CD4-positive, alpha-beta T cell treated with Interferon alpha-2 for 1 hour (primary cell): ENCODE measurements at places on chromosomes 6 and 20.

DNA sequence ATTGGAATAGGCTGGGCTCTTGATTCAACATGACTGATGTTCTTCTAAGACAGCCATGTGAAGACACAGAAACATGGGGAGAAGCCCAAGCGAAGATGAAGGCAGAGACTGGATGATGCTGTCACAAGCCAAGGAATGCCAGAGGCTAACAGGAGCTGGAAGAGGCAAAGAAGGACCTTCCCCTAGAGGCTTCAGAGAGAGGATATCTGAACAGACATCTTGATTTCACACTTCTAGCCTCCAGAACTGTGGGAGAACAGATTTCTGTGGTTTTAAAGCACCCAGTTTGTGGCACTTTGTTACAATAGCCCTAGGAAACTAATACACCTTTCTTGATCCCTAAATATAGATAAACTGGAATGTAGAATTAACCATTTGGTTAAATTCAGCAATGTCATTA lies 127.0 kb downstream of the EDN1 start:
- no peak for DNase-seq

DNA sequence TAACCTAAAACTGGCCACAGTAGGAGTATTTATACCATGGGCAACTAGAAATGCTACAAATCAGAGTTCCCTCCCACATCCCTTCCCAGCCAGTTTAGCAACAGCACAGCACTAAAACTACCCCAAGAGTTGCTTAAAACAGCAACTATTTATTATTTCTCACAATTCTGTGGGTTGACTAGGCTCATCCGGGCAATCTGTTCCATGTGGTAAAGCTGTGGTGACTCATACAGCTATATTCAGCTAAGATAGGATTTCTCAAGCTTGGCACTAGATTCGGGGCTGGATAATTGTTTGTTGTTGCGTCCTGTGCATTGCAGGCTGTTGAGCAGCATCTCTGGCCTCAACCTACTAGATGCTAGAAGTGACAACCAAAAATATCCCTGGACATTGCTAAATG lies 8.6 kb upstream of the HECA start:
- no peak for DNase-seq

DNA sequence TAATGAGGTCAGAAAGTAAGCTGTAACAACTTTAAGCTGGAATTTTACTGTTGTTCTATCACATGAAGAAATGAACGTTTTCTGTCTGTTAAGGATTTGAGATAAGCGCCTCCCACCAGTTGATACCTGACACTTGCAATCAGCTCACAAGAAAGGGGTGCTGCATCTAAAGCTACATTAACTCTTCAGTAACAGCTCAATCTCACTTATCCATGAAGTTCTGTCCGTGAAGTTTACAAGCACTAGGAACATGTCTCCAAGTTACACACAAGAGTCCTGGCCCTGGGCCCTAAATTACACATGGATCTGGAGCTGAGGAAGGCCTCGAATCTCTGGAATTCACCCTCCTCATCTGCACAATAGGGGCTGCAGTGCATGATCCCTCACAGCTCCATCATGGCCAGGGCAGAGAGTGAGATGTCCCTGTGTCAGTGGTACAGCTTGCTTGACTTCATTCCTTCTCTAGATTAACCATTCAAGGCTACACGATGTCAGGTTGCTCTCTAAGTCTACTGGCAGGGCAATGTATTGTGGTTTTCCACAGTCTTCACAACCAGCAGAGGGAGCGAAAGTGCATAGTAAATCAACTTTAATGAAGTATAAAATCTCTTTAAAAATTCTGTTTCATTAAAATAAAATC lies 182.4 kb upstream of the MCHR2 start:
- no peak for DNase-seq

DNA sequence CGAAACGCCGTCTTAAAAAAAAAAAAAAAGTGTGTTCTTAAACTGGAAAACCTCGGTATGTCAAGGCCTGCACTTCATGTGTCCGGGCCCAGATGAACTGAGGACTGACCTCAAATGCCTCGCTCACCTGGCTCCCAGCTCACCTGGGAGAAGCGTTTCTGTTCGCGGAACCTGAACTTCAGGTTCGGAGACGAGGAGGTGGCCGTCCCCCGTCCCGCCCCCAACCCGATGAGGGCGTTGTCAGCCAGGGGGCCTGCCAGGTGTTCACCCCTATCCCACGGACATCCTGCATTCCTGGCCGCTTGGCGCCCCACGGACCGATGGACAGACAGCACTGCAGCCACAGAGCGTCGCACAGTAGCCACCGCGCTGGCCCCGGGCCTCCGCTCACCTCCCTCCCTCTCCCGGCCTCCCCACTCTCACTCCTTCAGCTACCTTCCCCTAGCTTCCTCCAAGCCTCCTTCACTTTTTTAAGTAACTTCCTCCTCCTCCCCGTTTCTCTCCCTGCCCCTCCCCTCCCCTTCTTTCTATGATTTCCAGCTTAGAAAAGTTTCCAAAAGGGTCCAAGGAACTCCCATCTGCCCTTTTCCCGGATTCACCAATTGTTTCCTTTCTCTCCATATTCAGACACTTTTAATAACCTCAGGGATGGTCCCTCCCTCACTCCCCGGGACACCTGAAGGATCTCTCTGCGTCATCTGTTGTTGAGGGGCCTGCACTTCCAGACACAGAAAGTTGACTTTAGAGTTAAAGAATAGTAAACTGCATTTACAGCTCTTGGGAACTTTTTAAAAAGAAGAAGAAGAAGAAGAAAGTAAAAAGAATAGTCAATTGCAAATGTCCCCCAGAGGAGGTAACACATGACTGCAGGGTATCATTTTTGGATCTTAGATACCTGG lies 22.7 kb upstream of the MCM3 start:
- DNase-seq: no peak

DNA sequence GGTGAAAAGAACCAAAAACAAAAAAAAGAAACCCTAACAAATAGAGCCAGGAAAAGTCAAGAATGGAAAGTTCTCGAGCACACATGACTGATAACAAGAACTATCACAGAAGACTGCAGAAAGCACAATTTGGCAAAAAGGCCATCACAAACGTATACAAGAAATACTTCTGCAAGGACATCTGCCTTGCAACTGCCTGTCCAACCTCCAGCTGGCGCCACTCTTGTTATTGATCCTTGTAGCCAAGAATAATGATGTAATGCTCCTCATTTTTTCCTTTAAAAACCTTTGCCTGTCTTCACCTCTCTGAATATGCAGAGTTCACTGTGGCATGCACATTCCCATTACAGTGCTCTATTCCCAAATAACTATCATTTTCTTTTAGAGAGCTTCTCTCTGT lies 87.9 kb upstream of the BMP5 start:
- DNase-seq: no peak

- DNase-seq: no peak
Measured at GRCh38 chr6:151052021-151052646, 186.6 kb downstream of the MTHFD1L start.

GRCh38 chr6:141501616-141502015 lies 631.1 kb upstream of the GJE1 start:
- no peak for DNase-seq

DNA sequence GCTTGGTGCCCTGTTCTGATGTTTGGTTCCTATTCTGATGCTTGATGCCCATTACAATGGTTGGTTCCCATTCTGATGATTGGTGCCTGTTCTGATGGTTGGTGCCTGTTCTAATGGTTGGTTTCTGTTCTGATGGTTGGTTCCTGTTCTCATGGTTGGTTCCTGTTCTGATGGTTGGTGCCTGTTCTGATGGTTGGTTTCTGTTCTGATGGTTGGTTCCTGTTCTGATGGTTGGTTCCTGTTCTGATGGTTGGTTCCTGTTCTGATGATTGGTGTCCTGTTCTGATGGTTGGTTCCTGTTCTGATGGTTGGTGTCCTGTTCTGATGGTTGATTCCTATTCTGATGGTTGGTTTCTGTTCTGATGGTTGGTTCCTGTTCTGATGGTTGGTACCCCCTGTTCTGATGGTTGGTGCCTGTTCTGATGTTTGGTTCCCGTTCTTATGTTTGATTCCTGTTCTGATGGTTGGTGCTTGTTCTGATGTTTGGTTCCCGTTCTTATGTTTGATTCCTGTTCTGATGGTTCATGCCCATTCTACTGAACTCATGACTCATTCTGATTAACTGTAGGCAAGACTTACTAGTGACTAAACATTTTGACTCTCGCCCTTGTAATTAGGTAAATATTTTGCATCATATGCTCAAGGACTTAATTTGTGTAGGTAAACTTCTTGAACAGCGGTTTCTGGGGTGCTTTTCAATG lies 146.2 kb downstream of the DLL1 start:
- no peak for DNase-seq

- DNase-seq: no peak
Measured at GRCh38 chr6:68975064-68975463, 340.0 kb downstream of the ADGRB3 start.

DNA sequence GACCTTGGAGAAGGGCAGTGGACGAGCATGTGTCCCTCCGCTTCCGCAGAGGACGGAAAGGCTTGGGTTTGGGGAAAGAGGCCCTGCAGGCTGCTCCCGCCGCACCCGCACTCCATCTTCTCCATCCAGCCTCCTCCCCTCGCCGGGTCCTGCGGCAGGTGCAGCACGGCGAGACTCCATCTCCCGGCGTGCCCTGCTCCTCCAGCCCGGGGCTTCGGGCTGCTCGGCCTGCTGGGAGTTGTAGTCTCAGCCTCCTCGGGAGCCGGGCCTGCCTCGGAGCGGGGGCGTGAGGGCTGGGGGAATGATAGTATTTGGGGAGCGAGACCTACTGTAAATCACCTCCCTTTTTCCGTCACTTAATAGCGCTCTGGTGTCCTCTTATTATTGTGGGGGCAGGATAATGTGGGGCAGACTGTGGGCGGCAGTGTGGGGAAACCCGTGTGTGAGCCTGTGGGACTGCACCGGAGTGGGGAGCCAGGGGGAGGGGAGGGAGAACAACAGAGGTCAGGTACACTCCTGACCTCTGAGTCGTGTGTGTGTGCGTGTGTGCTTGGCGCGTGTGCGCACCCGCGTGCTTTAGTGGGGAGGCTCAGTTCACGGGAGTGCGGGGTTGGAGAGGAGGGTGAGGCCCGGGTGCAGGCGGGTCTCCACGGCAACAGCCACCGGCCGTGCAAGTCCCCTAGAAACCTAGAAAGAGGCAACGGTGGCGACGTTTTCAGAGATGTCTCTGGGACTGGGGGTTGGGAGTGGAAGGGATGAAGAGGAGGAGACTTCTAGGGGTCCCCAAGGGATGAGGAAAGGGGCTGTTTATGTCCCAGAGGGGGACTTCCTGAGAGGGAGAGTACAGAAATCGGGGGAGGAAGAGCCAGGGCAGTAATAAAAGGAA lies 4.1 kb downstream of the TTBK1 start:
- DNase-seq: peak; percentile 85

DNA sequence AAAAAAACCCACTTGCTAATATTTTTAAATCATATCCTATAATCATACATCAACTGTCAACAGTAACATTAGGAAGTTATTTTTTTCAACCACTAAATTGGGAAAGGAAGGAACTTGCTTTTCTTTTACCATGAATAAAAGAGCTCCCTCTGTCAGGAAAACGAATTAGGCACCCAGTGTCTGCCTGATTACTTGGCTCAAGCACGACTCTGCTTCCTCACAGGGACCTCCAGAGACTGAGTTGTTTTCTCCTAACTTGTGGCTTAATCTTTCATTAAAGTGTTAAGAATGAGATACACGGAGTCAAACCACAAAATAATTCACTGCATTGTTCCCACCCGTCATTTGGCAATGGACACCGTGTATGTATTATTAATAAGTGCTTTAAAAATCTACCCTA lies 1405.1 kb upstream of the EYS start:
- no peak for DNase-seq

- no peak for DNase-seq
Measured at GRCh38 chr6:36249536-36249935, 20.3 kb upstream of the PNPLA1 start.
